Caki2 (cell line): ENCODE measurements at places on chromosomes 2 and 18. TPM values are rescaled to one million over a fixed set of nuclear protein-coding genes. Genes with fewer than 3 reads are reported as not detected.

DNA sequence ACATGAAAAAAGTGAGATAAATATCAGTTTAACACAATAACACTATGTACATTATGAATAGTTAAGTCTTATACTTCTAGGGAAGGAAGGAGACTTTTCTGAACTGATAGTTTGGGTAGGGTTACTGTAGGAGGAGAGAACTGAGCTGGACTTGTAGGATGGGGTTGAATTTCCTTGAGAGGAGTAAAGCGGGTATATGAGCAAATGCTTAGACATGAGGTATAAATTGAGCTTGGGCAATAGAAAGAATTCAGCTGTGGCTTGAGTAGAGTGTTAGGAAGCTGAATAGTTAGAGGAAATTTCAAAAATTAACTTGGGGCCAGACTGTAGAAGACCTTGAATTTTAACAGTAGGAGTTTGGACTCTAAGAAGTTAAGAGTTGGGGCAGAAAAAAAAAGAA is 45.1 kb downstream of the LCLAT1 start:
- no peak for DNase-seq

The CAVIN2 gene
- total RNA-seq, result 0.84 TPM in 1 of 2 replicates, not detected in the other

The PSMA8 gene
- not detected in 2 replicates for total RNA-seq

GRCh38 chr2:1754461-1755170 is 10.3 kb upstream of the PXDN start:
- DNase-seq, result no peak

DNA sequence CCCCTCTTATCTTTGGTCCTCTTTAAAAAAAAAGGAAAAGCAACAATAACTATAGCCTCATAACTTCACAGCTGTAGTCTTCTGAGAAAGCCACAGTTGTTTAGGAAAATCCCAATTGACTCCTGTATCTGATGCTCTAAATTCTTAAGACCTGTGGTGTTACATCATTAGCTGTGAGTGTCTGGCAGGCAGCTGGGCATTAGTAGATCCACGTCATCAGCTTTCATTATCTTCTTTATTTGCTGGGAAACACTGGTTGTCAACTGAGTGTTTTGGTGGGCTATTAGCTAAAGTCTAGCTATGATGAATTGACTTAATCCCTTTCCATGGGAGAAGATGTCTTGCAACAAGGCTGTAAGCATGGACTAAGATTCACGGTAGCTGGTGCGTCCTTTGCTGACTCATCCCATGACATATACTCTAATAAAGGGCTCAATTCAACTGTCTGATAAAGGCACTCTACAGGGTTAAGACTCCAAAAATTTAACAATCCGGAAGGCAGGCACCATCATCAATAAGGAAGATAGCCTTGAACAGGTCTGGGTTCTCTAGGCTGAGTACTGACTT is 517.2 kb downstream of the PLCL1 start:
- DNase-seq, result no peak

DNA sequence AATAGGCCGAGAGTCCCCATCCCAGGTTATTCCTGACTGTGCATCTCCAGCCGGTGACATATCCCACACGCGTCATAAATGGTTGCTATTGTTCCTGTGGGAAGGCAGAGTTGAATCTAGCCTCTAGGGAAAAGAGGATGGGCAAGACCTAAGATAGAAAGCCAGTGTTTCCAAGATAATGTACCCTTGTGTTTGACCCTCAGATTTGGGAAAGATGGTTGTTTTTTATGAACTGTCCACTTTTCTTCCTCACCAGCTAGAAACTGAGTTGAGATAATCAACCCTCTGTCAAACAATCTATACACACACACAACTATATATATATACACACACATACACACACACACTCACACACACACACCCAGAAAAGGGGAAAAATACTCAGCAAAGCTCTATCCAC is 131.0 kb downstream of the PRKCE start:
- DNase-seq, result no peak

DNA sequence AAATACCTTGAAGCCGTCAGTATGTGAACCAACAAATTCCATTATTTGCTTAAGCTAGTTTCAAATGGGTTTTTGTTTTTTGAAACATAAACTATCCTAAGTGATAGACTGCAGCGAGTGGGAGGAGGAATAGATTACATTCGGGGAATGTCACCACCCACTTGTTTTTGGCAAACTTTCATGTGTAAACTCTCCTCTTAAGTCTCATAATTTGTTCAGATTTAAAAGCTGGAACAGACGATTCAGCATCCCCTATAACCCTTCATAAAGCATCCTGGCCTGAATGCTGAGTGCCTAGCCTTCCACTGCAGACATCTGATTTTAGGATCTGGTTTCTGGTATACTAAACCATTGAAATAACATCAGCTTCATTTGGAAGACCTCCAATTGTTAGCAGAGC is 51.0 kb downstream of the CPO start:
- no peak for DNase-seq

DNA sequence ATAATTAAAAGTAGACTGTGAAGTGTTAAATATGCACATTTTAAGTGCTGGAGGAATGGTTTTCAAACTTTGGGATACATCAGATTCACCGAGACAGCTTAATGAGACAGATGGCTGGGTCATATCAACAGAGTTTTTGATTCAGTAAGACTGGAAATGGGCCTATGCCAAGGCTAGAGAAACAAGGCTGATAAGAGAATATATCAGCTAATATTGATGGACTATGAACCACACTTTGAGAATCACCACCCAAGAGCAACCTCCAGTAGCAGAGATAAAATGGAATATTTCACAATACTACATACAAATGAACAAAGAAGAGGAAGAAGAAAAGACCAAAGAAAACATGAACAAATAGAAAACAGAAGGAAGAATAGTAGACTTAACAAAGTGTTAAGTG is 450.2 kb upstream of the KLHL29 start:
- no peak for DNase-seq

The AMER3 gene
- total RNA-seq, result not detected in 2 replicates

- no peak for DNase-seq
Measured at GRCh38 chr2:54830546-54830945, 107.1 kb downstream of the EML6 start.

- peak; percentile 88 for DNase-seq
Measured at GRCh38 chr18:54776282-54776977, 51.8 kb upstream of the RAB27B start.

DNA sequence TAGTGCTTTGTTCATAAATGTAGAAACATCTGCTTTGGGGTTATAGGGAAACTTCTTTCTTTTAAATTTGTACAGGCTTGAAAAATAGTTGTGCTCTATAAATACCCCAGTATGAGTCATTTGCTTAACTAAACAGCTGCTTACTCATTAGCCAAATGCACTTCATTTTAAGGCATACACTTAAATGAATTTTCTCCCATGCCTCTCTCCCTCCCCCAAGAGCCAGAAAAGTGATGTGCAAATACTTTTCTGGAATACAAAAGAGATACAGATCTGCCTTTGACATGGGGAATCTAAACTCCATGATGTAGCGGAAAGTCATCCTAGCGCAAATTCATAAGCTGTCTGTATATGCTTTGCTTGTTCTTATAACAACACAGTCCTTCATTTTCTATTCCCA is 469.4 kb downstream of the DLGAP1 start:
- DNase-seq, result no peak

DNA sequence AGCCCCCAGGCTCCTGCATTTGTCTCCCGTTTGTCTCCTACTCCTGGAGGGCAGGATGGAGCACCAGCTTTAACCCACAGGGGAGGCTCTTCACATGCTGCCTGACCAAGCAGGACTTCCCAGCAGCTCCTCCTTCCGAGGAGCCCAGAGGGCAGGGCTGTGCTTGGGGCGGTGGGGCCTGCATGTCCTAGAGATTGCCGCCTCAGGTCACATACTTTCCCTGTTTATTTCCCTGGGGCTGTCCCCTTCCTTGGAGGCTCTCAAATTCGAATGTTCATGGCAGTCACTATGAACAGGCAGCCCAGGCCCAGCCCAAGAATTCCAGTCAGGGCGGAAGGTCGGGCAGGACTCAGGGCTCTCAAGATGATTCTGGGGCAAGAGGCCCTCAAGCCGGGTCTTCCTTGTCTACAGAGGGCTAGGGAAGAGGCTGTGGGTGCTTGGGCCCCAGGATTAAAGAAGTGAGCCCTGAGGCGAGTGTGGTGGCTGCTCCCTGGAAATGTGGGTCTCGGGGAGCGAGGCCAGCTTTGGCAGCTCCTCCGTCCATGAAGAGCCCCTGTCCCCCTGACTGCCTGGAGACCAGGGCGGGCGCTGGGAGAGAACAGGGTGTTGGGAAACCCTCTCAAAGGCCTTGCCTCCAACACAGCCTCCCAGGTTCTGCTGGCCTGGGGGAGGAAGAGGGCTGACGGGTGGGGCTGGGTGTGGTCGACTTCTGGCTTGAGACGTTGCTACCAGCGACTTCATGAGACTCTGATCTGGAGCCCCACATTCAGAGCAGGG is 48.9 kb upstream of the HPCAL1 start:
- DNase-seq, result no peak

The SPDYA gene
- total RNA-seq, result 0.10 TPM in 1 of 2 replicates, not detected in the other

The CENPA gene
- 23.2 and 49.5 TPM in 2 replicates for total RNA-seq

GRCh38 chr2:186592137-186592875 is 2.5 kb downstream of the ITGAV start:
- DNase-seq, result peak; percentile 19

DNA sequence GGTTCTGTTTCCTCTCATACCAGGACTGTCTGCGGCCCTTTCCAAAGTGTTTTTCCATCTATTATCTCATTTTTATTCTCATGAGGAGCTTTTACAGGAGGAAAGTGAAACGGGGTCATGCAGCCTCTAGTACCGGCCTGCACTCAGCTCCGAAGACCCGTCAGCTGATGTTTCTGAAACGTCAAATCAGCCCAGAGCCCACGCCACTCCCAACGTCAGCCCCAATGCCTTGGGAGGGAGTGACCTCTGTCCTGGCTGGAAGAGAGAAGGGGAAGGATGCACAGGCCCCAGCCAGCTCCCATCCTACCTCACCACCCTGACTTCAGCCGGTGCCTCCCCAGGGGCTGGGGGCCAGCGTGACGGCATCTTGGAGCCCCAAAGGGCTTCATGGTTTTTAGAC is 58.5 kb downstream of the ADCY3 start:
- no peak for DNase-seq

The TDRD15 gene
- not detected in 2 replicates for total RNA-seq

DNA sequence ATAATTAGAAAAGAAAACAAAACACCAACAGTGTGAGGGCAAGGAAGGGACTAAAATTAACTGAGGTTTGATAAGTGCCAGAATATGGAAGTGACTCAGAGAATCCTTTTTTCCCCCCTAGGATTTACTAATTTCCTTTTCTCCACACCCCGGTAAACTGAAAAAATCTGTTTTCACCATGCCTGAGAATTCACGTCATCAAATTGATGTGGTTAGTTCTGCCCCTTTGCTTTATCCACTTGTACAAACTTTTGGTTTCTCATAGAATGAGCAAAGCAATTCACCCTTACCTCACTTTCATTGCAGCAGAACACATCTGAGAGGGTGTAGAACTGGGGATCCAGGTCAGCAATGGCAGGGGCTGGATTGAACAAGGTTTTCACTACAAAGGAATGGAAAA is 57.8 kb downstream of the RBKS start:
- peak; percentile 43 for DNase-seq

The SLC19A3 gene
- 0.52 and 1.0 TPM in 2 replicates for total RNA-seq

The IL18R1 gene
- total RNA-seq, result 0.41 and 1.5 TPM in 2 replicates

DNA sequence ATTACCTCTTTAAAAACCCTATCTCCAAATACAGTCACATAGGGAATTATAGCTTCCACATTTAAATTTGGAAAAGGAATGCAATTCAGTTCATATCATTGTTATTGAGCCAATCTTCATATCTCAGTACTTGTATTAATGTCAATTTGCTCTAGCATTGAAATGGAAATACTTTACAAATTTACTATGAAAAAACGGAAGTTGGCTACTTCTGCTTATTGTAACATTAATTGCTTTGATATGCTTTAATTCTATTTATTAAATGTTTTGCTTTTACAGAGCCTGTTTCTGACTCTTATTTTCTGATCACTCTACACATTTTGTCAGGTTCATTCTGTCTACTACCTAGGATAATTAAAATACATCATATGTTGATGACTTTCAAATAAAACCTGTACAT is 412.6 kb downstream of the KCNJ3 start:
- DNase-seq, result no peak

GRCh38 chr2:216666461-216667233 is 28.7 kb downstream of the IGFBP5 start:
- DNase-seq, result peak; percentile 64

DNA sequence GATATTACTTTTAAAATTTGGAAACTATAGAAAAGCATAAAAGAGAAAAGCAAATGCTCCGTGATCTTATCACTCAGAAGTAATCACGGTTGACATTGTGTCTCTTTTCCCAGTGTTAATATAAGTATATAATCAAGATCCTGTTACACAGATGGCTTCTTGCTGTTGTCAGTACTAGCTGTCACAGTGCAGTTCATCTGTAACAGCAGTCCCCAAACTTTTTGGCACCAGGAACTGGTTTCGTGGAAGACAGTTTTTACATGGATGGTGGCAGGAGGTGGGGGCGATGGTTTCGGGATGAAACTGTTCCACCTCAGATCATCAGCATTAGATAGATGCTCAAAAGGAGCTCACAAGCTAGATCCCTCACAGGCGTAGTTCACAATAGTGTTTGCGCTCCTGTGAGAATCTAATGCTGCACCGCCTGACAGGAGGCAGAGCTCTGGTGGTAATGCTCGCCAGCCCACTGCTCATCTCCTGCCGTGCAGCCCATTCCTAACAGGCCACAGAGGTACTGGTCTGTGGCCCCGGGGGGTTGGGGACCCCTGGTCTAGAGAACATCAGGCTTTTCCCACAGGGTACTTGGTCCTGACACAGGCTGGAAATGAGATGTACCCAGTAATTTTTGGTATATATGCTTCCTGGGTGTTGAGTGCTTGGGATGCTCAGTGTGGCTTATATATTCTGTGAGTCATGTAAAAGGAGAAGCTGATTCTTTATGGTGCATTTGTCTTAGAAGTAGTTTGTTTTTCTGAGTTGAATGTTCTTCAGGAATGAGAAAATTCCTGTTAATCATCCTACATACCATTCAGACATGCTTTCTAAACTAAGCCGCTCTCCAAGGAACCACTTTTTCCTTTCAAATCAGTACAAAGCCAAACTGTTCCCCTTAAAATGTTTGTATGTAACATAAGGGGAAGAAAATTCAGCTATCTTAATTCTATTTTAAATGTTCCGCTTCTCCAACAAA is 121.8 kb downstream of the NCK2 start:
- no peak for DNase-seq

The POTEC gene
- not detected in 2 replicates for total RNA-seq

DNA sequence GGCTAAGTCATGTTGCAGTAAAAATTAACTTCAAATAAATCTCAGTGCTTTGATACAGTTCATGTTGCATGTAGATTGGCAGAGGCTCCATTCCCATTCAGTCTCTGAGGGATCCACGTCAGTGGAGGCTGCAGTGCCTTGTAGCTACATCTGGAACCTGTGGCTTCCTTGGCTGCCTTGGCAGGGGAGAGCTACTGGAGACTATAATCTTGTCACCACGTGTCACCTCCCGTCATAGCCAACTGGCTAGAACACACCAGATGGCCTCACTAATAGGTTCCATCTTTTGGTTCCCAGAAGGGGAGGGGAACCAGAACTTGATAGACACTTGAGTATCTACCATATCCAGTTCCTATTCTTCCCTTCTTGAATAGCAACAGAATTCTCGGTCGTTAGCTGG is 28.4 kb downstream of the E2F6 start:
- no peak for DNase-seq

The CCDC141 gene
- 0.12 TPM in 1 of 2 replicates, not detected in the other for total RNA-seq

The TWSG1 gene
- total RNA-seq, result 39.0 and 60.3 TPM in 2 replicates

- DNase-seq, result no peak
Measured at GRCh38 chr2:126766969-126767296, 111.0 kb downstream of the GYPC start.
